ENCODE measurements at places on chromosomes 1 and 21.

- DNase-seq, result no peak
These were observed 46.4 kb downstream of the MRPL39 start for GRCh38 chr21:25560891-25561290.

DNA sequence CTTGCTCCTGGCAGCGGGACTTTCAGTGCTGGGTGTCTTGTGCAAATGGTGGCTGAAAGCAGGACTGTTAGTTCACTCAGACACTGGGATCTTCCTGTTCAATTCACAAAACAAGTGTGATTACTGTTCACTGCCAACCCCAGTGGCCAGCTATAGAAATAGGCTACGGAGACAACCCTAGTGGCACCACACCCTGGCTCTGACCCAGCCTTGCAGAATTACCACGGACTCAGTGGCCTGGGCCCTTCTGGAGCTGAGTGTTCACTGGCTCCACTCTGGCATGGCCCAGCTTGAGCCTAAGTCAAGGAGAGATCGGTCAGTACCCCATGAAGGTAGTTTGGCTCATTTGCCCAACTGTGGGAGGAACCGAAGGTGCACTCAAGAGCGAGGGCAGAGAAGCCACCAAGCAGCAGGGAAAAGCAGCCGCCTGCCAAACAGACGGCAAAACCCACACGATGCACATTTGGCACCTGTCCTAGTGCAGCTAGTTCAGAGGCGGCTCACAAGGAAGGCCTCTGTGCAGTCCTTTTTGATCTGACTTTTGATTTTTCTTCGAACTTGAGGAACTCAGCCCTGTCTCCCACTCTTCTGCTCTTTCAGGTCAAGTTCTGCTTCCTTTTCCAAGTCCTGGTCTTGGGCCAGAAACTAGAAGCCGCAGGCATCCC is 5.9 kb downstream of the KIAA2013 start:
- no peak for DNase-seq

- no peak for DNase-seq
These were observed 15.0 kb upstream of the CEP85 start for GRCh38 chr1:26218906-26219494.

DNA sequence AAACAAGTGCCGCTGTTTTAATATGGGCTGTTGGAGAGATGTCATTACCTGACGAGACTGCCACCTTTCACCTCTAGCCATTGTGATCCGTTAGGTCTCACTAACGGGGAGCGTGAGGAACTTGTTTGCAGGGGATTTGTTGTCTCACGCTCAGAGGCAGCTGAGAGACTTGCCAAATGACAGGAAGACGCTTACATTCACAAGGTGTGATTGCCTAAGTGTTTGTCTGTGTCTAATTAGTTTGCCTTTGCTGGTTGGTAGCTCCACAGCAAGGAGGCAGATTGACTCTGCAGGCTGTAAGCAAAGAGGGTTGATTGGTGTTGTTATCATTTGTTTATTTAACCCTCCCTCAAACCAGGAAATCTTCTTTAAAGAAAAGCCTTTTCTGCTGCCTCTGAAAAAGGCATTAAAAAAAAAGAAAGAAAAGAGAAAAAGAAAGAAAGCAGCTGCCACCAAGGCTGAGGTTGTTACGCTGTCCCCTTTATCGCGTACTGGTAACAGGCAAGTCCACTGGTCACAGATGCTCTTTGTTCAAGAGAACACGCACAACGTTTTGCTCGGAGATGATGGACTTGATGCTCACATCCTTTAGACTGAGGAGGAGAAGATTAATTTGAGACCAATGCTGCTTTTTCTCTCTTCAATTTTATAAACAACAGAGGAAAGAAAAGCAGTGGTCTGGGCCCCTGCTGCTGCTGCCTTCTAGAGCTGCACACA is 203.9 kb downstream of the ZNF326 start:
- no peak for DNase-seq

- DNase-seq, result no peak
These were observed 26.2 kb downstream of the HS2ST1 start for GRCh38 chr1:86940599-86940998.
